ENCODE measurements at places on chromosomes 12 and 14.

GRCh38 chr12:167959-168600 lies 45.9 kb downstream of the SLC6A12 start:
- no peak for DNase-seq

DNA sequence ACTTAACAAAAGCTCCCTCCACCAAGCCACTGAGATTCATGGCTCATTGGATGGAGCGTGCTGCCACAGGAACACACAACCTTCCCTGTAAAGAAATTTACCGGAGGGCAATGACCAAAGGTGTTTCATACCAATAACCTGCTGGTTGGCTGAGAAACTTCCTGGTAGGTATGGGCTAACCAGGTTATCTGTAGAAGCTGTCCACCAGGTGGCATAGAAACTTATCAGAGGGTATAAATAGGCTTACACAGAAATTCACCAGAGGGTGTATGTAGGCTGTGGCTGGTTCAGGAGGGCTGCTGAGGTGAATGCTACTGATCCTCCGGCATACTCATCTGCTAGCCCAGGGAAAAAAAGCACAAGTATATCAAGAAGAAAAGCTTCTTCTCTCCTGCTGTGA lies 27.1 kb upstream of the MTERF2 start:
- DNase-seq, result no peak

DNA sequence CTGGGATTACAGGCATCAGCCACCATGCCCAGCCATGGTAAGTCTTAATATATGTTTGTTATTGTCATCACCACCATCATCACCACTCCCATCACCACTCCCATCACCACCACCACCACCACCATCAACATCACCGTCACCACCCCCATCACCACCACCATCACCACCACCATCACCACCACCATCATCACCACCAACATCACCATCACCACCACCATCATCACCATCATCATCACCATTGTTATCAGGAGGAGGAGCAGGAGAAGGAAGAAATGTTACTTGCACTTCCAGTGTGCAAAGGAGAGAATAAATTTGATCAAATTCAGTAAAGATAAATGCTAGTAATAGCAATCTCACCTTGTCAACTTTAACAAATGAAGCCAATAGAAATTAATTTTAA lies 71.2 kb upstream of the CHST11 start:
- DNase-seq, result no peak

- peak; percentile 18 for DNase-seq
These were observed 39.5 kb downstream of the EVL start for GRCh38 chr14:100104523-100105300.

DNA sequence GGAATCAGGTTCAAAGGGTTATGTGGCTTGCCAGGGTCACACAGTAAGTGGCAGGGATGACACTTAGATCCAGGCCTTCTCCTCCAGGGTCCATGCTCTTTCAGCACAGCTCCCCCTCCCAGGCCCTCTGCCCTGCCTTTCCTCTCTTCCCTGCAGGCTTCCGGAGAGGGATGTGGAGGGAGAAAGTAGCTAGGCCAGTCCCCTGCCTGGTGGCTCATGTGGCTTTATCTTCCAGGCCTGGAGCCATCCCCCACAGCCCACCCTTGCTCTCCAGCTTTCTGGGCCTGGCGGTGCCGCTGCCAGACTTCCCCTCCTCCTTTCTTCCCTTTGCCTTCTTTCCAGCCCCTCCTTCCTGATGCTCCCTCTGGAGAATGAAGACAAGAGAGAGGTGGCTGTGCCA lies 1.7 kb downstream of the PSMB11 start:
- no peak for DNase-seq

GRCh38 chr14:24274101-24274543 lies 2.7 kb upstream of the RABGGTA start:
- DNase-seq, result no peak

DNA sequence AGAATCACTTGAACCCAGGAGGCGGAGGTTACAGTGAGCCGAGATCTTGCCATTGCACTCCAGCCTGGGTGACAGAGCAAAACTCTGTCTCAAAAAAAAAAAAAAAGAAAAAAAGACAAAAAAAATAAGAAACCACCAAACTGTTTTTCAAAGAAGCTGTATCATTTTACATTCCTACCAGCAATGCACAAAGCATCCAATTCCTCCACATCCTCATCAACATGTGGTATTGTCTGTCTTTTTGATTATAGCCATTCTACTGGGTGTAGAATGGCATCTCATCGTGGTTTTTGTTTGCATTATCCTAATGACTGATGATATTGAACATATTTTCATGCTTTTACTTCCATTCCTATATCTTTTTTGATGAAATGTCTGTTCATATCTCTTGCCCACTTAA lies 36.2 kb upstream of the GNG2 start:
- DNase-seq, result no peak

Measured in A172 (cell line).